ENCODE measurements at places on chromosomes 6 and 20.

DNA sequence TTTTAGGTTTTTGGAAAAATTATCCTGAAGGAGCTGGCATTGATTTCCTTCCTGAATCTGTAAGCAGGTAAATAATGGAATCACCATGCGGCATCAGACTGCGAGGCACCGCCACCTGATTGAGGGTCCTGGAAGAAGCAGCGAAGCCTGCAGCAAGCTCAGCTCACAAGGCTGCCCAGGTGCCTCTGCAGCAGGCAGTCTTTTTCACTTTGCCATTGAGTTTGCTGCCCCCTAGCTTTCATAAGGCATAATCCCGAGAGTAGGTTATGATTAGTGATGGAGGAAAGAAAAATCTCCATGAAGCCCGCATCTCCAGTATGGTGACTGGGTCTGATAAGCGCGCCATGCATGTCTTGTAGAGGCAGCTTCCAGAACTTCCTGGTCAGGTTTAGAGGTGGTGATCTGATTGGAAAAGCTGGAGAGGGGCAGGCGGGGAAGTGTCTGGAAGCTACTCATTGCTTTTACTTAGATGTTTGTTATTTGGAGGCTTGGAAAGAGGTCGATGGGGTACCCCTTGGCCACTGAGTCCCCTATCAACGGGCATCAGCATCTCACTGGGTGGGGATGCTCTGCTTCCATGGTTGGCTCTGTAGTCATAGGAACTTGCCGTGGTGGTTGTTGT is 26.7 kb downstream of the IYD start:
- peak; percentile 58 for DNase-seq

DNA sequence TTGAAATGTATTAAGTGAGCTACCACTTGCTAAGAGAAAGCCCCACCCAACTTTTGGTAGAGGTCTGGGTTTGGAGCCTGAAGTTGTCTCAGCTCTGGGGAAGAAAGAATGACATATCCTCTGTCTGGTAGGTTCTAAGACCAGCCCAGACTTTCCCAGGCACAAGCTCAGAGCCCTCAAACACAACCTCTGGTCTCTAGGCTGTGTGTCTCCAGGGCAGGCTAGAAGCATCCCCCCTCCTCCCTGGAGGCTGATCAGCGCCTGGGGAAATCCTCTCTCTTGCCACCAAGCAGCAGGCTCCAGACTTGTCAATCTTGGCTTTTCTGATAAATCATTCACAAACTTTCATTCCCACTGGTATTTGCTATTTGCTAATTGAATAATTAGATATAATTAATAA is 226.5 kb upstream of the CST7 start:
- DNase-seq, result no peak

DNA sequence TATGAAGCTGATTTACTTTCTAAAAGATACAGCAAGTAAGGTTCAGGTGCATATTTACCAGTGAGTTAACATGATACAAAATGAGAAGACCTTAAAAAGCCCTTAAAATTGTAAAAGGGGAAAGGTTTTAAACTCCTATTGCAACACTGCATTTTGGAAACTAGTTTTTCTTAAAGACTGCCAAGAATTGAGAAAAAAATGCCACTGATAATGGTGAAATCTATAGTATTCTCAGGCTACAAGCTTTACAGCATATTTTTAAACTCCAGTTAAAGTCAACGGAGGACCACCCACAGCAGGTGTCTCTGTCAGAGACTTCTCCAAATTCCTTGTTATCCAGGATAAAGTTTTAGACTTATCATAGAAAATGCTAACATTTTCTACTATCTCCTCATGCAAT is 53.6 kb downstream of the ELOVL5 start:
- no peak for DNase-seq

GRCh38 chr20:2922957-2923356 is 49.7 kb downstream of the PTPRA start:
- no peak for DNase-seq

- no peak for DNase-seq
Observed at GRCh38 chr20:10655720-10656669, 17.8 kb downstream of the JAG1 start.

GRCh38 chr6:106517706-106518105 is 111.6 kb downstream of the RTN4IP1 start:
- DNase-seq, result no peak

DNA sequence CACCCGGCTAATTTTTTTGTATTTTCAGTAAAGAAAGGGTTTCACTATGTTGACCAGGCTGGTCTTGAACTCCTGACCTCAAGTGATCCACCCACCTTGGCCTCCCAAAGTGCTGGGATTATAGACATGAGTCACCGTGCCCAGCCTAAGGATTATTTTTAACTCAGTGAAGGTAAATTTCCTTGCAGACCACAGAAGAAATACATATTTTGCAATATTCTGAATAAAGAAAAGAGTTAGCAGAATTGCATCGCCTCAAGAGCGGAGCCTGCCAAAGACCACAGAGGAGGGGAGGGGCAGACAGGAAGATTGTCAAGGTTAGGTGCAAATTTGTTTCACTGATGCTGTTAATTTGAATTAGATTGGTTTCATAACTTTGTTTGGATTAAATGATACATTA is 47.4 kb downstream of the SOD2 start:
- DNase-seq, result no peak

DNA sequence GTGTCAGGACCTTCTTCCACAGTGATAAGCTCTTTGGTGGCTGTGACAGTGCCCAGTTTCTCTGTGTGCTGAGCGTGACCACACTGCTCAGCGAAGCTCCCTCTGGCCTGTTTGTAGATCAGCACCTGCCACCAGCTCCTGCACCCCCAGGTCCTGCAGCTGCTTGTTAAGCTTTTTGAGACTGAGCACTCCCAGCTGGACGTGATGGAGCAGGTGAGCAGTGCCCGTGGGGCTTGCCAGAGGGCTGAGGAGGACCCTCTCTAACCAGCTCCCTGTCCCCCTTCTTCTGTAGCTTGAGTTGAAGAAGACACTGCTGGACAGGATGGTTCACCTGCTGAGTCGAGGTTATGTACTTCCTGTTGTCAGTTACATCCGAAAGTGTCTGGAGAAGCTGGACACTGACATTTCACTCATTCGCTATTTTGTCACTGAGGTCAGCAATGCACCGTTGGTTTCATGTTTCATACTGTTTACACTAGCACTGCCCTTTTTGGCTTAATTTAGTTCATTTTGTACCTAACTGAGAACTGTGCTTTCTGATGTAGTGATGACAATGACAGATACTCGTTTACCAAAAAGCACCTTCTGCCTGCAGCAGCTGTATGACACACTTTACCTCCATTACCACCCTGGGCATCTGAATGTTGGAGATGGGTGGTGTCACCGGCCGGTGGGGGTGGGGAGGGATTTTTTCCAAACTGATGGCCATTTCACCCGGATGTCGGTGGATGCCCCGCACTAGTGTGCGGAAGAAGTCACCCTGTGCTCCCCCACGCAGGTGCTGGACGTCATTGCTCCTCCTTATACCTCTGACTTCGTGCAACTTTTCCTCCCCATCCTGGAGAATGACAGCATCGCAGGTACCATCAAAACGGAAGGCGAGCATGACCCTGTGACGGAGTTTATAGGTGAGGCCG is 12.5 kb downstream of the NELFCD start:
- DNase-seq, result no peak

DNA sequence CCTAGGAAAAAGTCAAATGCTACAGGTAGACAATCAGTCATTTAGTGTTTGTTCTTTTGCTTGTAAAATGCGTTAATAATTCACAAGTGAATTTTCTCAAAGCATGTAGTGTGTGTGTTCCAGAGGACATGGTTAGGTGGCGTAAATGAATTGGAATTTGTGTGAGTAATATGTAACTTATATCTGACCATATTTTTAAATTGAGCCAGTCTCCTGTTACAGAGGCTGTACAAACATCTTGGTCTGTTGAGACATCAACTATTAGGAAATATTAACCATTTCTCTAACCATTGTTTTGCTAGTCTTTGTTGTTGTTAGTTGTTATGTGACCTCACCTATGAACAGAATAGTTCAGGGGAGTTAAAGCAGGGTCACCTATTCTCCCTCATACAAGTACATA is 22.7 kb downstream of the MCM8 start:
- peak; percentile 7 for DNase-seq

- peak; percentile 5 for DNase-seq
Observed at GRCh38 chr6:73455865-73456629, 4.0 kb upstream of the CGAS start.

- no peak for DNase-seq
Observed at GRCh38 chr20:34061695-34062094, 50.3 kb downstream of the EIF2S2 start.

- DNase-seq, result no peak
Observed at GRCh38 chr20:37836926-37837325, 66.0 kb upstream of the VSTM2L start.

DNA sequence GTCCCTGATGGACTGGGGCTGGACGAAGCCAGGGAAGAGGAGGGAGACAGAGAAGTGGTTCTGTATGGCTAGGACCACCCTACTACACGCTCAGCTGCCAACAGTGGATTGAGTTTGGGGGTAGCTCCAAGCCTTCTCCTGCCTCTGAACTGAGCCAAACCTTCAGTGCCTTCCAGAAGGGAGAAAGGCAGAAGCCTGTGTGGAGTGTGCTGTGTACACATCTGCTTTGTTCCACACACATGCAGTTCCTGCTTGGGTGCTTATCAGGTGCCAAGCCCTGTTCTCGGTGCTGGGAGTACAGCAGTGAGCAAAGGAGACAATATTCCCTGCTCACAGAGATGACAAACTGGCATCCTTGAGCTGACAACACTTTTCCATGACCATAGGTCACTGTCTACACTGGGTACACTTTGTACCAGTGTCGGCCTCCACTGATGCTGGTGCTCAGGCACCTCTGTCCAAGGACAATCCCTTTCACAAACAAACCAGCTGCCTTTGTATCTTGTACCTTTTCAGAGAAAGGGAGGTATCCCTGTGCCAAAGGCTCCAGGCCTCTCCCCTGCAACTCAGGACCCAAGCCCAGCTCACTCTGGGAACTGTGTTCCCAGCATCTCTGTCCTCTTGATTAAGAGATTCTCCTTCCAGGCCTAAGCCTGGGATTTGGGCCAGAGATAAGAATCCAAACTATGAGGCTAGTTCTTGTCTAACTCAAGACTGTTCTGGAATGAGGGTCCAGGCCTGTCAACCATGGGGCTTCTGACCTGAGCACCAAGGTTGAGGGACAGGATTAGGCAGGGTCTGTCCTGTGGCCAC is 11.3 kb upstream of the RBCK1 start:
- no peak for DNase-seq

DNA sequence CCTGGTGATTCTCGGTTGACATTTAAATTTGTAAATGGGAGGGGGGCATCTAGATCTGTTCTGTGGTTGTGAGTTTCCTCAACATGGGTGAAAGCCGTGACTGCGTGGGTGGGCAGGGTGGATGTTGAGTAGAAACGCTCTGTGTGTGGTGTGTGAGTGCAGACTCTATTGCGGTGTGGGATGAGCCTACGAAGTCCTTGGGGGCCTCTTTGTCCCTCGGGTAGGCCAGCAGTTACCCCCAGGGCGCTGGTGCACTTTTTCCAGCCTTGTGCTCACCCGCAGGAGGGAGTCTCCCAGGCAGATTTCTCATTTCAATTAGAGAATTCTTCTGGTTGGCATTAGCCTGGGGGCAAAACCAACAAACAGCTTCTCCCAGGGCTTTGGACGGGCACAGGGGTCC is 10.6 kb downstream of the TOX2 start:
- DNase-seq, result peak; percentile 34
